ENCODE measurements at places on chromosomes 4 and X. TPM values are rescaled to one million over a fixed set of nuclear protein-coding genes. Genes with fewer than 3 reads are reported as not detected.

DNA sequence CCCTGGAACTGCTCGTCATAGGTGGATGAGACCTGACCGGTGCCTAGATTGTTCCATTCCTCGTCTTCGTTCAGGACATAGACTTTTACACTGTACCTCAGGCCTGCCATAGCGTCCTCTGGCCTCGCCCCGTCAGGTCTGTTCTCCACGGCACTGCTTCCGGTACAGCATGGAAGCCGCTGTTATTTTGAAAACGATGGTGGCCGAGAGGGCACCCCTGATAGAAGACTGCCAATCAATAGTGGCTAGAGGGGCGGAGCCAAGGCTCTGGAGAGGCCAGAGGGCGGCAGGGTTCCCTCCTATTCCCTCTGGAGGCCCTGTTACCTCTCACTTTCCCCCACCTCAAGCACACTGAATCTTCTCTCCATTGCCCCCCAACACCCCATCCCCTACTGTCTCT lies at the start of gene PPP4R3C:
TSS of gene PPP4R3C (minus strand) at position 155 of the 400 bp plus-strand sequence. CDS start at position 110, 45 bp downstream.
- DNase-seq, result no peak

USP26 gene
- not detected for total RNA-seq

- DNase-seq, result no peak
Measured at GRCh38 chr4:155805016-155805415, 46.2 kb downstream of the GUCY1B1 start.

DNA sequence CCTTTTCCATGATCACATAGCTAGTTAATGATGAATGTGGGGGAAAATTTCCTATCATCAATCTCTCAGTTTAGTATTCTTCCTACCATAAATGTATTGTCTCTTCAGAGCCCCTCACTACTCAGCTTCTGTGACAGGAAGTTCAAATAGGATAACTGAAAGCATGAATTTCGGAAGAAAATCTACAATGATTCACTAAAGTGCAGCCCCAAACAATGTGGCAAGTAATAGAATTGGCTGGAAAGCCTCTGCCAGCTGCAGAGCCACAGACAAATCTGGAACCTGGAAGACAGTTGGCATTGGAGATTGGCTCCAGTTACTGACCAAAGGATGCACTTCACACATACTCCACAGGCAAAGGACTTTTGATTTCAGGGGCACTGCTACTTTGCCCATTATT lies 35.2 kb downstream of the EGF start:
- DNase-seq, result no peak

DNA sequence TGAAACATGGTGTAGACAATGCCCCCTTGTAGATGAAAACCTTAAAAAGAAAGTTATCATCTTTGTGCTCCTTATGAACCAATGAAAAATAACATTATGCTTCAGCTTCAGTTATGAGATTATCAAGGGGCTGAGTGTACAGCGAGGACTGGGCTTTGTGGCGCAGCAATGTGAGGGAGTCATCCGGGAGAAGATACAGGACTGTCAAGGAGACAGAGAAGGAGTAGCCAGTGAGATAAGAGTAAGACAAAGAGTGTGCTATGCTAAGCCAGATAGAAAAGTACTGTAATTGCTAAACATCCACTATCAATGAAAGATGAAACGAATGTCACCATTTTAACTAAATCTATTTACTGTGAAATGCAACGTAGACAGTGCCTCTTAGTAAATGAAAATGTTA lies 3.6 kb upstream of the KLHL15 start:
- no peak for DNase-seq

PAK3 gene
- 73.3 TPM for total RNA-seq

- no peak for DNase-seq
Measured at GRCh38 chrX:68079961-68080360, 353.3 kb downstream of the OPHN1 start.

Data from NCI-H460 (cell line).